ENCODE measurements at places on chromosomes 16 and 17. TPM values are rescaled to one million over a fixed set of nuclear protein-coding genes. Genes with fewer than 3 reads are reported as not detected.

DNA sequence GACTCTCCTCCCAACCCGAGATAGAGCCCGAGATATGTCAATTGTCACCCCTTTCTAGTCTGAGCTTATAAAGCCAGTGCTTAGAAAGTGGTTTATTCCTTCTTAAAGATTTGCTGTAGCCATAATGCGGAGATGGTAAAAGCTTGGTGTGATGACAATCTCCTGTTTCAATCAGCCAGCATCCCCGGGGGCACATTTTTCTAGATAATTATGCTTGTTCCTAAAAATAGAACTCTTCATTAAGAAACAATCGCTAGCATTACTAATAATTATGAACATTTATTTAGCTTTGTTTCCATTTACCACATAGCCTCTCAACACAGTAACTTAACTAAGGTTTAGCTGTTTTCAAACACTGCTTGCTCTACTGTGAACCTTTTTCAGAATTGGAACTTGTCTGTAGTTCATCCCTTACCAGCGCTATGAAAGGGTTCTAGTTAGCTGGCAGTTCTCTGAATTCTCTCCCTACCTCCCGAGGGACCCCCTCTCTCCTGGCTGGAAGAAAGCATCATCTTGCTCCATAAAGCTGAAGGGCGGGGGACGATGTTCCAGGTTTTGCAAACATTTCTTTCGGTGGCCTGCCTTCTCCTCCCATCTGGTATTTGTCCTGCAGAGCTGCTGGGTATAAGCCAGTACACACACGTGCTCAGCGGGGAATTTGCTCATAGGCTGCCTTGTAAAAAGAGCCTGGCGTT, 922 bp upstream of the MRPL58 start:
- DNase-seq = no peak

DNA sequence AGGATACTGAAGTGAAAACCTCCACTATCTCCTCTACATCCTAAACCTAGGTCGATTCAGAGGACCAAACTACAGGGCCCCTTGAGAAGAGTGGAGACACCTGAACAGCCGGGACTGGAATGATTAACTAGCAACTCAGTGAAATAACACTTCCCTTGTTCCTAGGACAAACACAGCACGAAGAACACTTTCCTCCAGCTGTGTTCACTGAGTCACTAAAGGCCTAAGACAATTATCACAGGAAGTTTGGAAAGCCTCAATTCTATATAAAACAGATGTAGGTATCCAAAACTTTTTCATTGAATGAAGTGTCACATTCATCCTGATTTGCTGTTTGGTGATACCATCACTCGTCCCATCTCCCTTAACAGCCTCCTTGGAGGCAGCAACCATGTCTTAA, 15.5 kb upstream of the CUEDC1 start:
- DNase-seq = peak; percentile 39

- DNase-seq = no peak
These were observed 19.8 kb downstream of the PPL start for GRCh38 chr16:4917117-4917516.

GRCh38 chr17:80992077-80992947, 671 bp downstream of the CHMP6 start:
- no peak for DNase-seq

DNA sequence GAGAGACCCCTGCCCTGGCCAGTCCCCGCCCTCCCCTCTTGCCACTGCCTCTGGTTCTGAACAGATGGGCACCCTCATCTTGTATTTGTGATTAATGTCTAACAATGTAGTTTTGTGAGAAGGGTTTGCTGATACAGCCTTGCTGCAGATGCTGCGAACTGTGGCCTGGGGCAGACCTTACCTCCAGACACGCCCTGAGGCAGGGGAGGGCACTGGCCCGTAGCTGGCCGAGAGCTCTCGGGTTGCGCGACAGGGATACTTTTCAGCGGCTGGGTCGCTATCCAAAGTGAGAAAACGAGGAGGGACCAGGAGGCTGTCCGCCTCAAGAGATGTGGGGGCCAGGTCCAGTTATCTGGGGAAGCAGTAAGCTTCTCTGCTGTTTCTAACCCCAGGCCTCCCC, 21.9 kb downstream of the STH start:
- DNase-seq = no peak

- DNase-seq = no peak
These were observed 6.2 kb downstream of the RTN4RL1 start for GRCh38 chr17:2018716-2019510.

DNA sequence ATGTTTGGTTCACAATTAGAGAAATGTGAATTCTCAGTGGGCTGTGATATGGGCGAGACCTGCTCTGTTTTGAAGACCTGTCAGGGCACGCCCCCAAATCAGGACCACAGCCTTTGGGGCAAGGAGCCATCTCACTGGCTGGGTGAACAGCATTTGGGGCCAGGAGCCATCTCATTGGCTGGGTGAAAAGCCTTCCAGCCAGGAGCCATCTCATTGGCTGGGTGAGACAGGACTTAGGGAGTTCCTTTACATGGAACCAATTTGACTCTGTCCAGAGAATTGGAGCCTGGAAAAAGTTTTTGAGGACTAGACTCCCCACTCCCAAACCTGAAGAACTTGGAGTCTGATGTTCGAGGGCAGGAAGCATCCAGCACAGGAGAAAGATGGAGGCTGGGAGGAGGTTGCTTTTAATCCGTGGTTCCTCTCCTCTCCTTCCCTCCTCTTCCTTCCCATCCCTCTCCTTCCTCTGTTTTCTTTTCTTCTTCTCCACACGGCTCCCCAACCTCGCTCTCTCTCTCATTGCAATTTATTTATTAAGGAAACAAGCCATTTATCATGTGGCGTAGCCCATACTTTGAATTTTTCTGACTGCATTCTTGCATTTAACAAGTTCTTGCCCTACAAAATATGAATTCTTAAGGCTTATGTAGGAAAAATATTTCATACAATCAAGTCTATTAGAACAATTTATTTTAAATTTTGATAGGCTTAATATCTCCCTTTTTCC, 19.7 kb downstream of the FOXL1 start:
- no peak for DNase-seq

DNA sequence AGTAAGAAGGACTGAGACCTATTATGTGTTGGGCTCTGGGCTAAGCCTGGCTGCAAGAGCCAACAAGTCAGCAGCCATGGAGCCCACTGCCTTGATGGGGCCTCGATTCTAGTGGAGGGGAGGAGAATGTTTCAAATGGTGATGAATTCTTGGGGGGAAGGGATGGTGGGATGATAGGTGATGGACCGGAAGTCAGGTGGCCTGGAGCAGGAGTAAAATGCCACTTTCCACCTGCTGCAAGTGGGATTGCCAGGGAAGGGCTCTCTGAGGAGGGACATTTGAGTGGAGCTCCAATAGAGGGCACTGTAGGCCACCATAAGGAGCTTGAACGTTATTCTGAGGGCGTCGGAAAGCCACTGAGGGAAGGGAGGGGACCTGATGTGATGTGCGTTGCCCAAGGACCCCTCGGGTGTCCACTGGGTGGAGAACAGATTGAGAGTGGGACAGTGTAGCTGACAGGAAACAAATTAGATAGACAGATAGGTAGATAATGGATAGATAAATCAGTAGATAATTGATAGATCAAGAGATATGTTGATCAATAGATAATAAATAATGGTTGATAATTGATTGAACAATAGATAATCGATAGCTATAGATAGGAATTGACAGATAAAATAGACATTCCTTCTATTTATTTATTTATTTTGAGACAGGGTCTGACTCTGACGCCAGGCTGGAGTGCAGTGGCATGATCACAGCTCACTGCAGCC, 18.2 kb upstream of the NXPH3 start:
- no peak for DNase-seq

GRCh38 chr16:24667244-24667764, 62.1 kb upstream of the TNRC6A start:
- DNase-seq = no peak

The HOXB9 gene
- total RNA-seq = 2.1 TPM

The NLE1 gene
- 39.3 TPM for total RNA-seq

The SEPHS2 gene
- total RNA-seq = 127 TPM

Data from Caki2 (cell line).